Epithelial cell of proximal tubule (primary cell): ENCODE measurements at places on chromosomes 1 and 21.

DNA sequence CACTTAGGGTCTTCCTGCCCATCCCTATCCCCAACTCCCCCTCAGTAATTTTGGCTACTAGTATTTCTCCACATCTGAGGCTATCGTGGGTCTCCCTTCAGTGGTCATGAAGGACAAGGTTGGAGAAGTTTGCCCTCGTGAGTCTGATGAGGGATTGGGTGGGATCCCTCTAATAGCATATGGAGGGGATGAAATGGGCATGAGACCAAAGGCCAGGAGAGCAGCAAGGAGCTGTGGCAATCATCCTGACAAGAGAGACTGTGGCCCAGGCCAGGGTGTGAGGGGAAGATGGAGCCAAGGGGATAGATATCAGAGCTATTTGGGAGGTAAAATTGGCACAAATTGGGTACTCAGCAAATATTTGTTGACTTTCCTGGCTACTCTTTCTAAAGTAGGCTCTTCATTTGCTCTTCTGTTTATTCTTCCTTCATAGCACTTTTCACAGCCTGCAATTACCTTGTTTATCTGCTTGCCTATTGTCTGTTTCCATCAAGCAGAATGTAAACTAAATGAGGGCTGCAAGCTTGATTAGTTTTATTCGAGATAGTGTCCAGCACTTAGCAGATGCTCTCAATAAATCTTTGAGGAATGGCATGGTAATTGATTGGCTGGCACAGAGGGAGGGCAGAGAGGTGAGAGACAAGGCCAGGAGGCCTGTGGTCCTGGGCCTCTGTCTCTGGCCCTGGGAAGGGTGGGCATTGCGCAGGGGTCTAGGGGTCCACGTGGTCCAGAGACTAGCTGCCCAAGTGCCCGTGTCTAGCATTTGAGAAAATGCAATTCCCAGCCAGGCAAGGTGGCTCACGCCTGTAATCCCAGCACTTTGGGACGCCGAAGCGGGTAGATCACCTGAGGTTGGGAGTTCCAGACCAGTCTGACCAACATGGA, 1.5 kb upstream of the PLK3 start:
- DNase-seq: no peak

DNA sequence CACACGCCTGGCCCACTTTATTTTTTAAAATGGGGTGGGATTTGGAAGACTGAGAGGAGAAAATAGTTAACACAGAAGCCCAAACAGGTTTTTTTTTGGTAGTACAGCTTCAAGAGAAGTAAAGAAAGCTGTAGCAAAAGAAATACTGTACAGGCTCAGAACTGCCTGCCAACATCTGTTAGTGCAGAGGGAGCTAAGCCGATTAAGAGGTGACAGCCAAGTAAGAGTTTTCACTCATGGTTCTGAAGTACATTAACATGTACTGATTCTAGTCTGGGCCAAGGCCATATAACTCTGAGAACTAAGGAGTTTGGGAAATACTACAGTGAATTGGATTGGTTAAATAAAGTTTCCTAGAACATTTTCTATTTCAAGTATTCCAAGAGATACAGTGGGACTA, 51.6 kb downstream of the EIF2B3 start:
- DNase-seq: no peak

- no peak for DNase-seq
These were observed at the start of gene VWA5B1 for GRCh38 chr1:20290624-20291597. Gene VWA5B1, plus strand, starts transcription at chr1:20290875. Its CDS starts 19,727 bp downstream, at chr1:20310602.

- DNase-seq: no peak
These were observed 129.7 kb upstream of the RUNX1 start for GRCh38 chr21:35178827-35179226.

GRCh38 chr1:246064891-246065290, 442.2 kb downstream of the SMYD3 start:
- no peak for DNase-seq

GRCh38 chr21:44677881-44678280, 4.1 kb downstream of the KRTAP12-1 start:
- no peak for DNase-seq

GRCh38 chr1:19646377-19647319, 2.5 kb downstream of the NBL1 start:
- DNase-seq: no peak

DNA sequence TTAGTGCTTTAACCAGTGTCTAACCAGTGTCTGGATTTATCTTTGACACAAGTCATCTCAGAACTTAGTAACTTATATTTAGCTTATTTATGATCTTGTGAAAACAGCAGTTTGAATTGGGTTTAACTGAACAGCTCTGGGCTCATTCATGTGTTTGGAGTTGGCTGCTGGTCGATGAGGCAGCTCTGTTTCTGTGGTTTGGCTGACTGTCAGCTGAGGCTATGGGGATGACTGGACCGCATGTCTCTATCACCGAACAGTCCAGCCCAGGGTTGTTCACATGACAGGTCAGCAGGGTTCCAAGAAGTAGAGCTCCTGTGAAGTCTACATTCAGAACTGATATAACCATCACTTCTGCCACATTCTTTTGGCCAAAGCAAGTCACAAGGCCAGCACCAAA, 29.1 kb upstream of the C21orf91 start:
- DNase-seq: peak; percentile 89

- DNase-seq: no peak
These were observed 134.0 kb downstream of the MIS18A start for GRCh38 chr21:32144851-32145250.

DNA sequence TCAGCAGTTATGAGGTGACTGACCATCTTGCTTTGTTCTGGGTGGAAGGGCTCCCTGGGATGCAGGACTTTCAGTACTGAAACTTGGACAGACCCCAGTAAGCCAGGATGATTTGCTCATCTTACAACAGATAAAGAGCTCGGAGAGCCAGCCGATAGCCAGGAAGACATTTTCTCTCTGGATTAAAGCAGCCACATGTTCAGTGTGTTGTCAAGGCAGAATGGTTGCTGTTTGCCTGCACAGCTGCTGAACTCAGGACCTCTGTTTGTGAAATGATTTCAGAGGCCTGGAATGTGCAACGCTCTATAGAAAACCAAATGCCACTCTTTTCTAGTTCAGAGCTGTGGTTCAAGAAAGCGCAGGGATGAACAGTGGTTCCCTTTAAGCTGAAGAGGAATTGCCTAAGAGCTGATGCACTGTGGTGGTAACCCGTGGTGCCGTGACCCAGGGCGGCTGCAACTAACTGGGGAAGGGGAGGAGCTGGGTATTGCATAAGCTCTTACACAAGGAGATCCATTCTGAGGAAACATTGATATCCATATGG, 40.7 kb downstream of the CASQ2 start:
- DNase-seq: peak; percentile 93
